ENCODE measurements at places on chromosomes 1 and 21.

DNA sequence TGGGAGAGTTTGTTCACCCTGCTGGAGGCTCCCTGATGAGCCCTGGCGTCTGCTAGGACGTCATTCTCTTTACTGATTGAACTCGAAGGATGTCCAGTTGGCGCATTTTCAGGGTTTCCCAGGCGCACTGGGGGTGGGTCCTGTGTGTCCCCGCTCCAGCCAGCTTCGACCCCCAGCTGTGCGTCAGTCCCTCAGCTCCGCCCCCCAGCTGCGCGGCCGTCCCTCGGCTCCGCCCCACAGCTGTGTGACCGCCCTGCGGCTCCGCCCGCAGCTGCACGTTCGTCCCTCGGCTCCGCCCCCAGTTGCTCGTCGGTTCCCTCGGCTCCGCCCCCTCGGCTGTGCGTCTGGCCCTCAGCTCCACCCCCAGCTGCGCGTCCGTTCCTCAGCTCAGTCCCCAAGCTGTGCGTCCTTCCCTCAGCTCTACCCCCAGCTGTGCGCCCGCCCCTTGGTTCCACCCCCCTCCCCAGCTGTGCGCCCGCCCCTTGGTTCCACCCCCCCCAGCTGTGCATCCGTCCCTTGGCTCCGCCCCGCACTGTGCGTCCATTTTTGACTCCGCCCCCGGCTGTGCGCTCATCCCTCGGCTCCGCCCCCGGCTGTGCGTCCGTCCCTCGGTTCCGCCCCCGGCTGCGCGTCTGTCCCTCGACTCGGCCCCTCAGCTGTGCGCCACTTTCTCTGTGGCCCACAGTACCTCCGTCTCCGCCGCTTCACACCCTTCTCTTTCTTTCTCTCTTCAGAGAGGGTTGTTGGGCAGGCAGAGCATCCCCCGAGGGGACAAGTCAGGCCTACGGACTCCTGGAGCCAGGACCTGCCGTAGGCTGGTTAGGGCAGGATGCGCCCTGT, 61.3 kb downstream of the FAAP20 start:
- DNase-seq = peak; percentile 98

GRCh38 chr1:172766462-172766861, 107.6 kb downstream of the FASLG start:
- no peak for DNase-seq

- DNase-seq = no peak
Measured at GRCh38 chr1:37513795-37514349, 694 bp downstream of the MEAF6 start.

DNA sequence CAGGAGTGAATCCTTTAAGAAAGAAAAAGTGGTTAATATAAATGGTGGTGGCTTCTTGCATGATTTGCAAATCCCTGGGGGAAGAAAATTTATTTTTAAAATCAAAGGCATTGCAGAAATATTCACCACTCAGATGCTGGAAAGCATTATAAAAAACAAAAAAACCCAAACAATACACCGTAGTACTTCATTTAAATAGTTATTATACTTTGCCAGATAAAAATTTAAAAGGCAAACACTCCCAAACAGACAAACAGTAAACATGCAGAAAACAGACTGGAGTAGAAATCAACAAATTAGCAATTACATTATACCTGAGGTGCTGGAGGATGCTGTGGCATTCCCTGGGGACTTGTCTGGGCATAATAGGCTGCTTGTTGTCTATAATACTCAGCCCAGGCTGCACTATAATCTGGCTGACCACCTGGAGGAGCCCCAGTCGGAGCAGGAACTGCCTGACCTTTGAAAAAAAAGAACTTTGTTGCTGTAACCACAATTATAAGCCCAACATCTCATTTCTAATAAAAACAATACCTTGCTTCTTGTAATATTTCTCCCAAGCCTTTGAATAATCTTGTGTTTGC, 29.9 kb downstream of the FUBP1 start:
- DNase-seq = peak; percentile 44

DNA sequence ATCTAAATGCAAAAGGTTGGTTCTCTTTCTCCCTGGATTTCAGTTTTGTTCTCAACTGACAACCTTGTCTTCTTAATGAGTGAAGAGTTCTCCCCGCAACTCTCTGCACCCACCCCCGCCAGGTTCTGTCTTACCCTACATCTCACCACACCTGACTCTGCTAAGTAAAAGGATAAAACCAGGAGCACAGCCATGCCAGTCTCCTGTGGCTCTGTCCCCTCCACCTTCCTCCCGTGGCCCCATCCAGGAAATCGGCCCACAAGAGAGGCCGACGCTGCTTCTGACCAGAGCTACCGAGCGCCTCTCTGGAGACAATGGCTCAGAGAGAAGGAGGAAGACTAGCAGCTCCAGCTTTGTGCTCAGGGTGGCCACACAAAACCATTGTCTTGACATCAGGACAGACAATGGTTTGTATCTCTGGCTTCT, 72.2 kb downstream of the PLEKHA6 start:
- DNase-seq = no peak

DNA sequence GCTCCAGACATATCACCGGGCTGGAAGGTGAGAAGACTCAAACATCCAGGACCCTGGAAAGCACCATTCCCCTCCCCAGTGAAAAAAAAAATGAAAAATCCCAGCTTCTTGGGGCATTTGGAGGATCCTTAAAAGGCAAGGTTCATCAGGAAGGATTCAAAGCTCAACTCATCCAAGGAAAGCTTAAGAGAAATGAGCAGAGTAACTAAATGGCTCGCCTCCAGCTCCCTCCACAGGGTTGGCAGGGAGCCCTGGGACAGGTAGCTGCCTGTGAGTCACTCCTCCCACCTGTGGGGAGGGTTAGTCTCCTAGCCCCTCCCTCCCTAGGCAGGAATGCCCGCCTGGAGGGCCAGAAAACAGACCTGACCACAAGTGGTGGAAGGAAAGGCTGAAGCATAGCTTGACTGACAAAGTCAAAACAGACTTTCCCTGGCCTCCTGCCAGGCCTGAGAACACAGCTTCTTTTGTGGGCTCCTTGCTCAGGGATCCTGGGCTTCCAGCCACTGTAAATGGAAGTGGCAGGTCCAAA, 712 bp upstream of the LAMB3 start:
- peak; percentile 90 for DNase-seq

- DNase-seq = no peak
Measured at GRCh38 chr1:18651713-18652112, 21.1 kb downstream of the PAX7 start.

GRCh38 chr1:59750328-59751003, 64.3 kb upstream of the HOOK1 start:
- peak; percentile 88 for DNase-seq

DNA sequence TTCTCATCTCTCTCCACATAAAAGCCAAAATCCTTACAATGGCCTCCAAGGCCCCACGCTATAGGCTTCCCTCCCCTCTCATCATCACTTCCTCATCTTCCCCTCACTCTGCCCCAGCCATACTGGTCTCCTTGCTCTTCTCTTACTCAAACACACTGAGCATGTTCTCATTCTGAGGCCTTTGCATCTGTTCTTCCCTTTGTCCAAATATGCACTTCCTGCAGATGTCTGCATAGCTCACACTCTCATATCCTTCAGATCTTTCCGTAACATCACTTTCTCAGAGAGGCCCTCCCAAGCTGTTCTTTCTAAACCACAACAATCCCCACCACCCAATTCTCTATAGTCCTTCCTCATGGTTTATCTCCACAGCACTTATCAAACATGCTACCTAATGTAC, 284.1 kb downstream of the HHIPL2 start:
- DNase-seq = no peak

GRCh38 chr1:204513117-204513716, 3.0 kb upstream of the MDM4 start:
- no peak for DNase-seq

- no peak for DNase-seq
Measured at GRCh38 chr1:64866689-64867088, 99.7 kb downstream of the JAK1 start.

DNA sequence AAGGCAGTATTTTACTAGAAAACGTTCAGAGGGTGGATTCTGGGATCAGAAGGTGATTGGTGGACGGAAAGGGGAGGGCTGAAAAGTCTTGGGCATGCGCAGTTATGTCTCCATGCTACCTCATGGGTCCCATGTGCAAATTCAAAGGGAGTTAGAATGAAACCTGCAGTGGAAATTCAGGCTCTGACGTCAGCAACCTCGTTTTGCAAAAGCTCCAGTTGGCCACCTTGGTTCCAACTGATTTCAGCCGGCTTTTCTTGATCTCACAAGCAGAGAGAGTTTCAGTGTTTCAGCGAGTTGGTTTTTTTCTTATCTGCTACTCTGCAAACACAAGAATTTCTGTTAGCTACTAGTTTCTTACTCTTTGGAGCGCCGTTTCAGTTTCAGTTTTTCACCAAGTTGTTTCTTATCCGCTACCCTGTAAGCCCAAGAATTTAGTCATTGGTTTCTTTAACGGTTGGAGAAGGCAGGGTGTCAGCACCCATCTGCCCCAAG, 69.8 kb upstream of the PGBD5 start:
- DNase-seq = no peak

DNA sequence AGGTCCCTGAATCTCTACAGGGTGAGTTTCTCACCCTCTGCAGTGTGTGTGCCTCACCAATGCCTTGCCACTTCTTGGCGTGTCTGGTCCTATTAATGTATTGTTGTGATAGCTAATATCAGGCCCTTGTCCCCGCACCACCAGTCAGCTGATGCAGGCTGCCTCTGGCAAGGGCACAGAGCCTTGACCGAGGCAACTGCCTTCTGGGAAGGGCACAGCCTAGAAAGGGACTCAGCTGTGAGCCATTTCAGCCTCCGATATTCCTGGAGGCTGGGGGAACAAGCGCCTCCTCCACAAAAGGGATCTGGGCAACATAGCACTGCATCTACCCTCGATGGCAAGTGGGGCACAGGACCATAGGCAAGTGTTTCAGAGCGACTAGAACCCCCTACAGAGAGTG, 27.0 kb downstream of the IL10RB start:
- no peak for DNase-seq

- peak; percentile 96 for DNase-seq
Measured at GRCh38 chr1:21261551-21262292, 28.5 kb downstream of the ECE1 start.

- no peak for DNase-seq
Measured at GRCh38 chr1:183910845-183911244, 105.9 kb downstream of the RGL1 start.

DNA sequence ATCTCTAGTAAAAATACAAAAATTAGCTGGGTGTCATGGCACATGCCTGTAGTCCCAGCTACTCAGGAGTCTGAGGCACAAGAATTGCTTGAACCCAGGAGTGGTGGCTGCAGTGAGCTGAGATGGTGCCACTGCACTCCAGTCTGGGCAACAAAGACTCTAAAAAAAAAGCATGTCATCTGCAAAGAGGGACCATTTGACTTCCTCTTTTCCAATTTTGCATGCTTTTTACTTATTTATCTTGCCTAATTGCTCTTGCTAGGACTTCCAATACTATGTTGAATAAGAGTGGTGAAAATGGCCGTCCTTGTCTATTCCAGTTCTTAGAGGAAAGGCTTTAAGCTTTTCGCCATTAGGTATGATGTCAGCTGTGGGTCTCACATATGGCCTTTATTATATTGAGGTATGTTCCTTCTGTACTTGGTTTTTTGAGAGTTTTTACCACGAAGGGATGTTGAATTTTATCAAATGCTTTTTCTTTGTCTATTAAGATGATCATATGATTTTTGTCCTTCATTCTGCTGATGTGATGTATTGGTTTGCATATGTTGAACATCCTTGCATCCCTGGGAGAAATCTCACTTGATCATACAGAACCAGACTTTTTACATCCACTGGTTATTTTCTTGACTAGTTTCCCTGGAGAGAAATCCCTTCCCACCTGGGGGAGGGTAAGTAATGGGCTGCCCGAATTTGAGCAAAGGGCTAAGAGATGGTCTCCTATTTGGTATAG, 17.0 kb upstream of the RAP1GAP start:
- DNase-seq = no peak

- DNase-seq = peak; percentile 24
Measured at GRCh38 chr1:89451011-89451410, 73.6 kb upstream of the LRRC8B start.

DNA sequence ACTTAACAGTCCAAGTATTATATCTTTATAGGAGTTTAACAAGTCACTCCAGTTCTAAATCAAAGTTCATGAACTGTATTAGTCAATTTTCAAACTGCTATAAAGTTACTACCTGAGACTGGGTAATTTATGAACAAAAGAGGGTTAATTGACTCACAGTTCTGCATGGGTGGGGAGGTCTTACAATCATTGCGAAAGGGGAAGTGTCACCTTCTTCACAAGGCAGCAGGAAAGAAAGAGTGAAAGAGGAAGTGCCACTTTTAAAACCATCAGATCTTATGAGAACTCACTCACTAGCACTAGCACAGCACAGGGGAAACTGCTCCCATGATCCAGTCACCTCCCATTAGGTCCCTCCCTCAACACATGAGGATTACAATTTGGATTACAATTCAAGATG, 70.0 kb downstream of the CLCA4 start:
- DNase-seq = no peak

DNA sequence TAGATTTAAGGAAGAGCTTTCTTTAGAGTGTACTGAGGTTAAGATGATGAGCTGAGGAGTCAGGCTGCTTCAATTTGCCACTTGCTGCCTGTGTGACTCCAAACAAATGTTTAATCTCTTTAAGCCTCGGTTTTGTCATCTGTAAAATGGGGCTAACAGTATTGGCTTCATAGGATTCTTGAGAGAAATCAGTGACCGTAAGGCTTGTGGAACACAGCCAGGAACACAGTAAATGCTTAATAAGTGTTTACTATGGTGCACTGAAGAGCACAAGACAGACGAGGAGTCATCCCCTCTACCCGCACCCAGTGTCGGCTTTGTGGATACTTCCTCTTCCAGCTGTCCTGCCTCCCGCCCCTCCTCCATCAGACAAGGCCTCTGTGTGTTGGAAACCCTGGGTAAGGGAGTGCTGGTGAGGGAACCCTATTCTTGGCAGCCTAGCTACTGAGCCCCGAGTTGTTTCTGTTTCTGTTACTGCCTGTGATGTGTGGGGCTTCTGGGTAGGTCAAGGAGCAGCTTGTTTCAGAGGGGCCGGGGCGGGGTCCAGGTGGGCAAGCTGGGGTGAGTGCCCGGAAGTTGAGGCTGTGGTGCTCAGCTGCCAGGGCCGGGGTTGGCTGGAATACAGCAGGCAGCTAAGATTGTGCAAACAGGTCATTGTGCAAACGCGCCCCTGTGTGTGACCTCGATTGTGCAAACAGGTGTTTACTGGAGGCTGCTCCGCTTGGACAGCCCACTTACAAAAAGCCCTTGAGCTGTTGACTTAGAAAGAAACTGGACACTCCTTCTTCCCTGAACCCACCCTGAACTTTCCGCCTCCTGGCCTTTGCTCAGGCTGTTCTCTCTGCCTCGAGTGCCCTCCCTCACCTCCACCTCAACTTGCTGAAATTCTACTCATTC, 4.0 kb upstream of the CSF3R start:
- no peak for DNase-seq

- no peak for DNase-seq
Measured at GRCh38 chr21:45147473-45148315, 73.3 kb downstream of the ADARB1 start.

- no peak for DNase-seq
Measured at GRCh38 chr1:20368866-20369470, 78.3 kb downstream of the VWA5B1 start.

Data from astrocyte of the spinal cord (primary cell).